ENCODE measurements at places on chromosomes 1 and 21. TPM values are rescaled to one million over a fixed set of nuclear protein-coding genes. Genes with fewer than 3 reads are reported as not detected.
A peak's percentile ranks its signal among the peaks of the same experiment; 100 is the strongest.

GRCh38 chr21:16842696-16843035 is 670.2 kb upstream of the CXADR start:
- DNase-seq: no peak

- DNase-seq: peak; percentile 54
These were observed 55.9 kb downstream of the ITPKB start for GRCh38 chr1:226682871-226683814.

GRCh38 chr1:227349967-227350366 is 31.7 kb upstream of the CDC42BPA start:
- DNase-seq: no peak

DNA sequence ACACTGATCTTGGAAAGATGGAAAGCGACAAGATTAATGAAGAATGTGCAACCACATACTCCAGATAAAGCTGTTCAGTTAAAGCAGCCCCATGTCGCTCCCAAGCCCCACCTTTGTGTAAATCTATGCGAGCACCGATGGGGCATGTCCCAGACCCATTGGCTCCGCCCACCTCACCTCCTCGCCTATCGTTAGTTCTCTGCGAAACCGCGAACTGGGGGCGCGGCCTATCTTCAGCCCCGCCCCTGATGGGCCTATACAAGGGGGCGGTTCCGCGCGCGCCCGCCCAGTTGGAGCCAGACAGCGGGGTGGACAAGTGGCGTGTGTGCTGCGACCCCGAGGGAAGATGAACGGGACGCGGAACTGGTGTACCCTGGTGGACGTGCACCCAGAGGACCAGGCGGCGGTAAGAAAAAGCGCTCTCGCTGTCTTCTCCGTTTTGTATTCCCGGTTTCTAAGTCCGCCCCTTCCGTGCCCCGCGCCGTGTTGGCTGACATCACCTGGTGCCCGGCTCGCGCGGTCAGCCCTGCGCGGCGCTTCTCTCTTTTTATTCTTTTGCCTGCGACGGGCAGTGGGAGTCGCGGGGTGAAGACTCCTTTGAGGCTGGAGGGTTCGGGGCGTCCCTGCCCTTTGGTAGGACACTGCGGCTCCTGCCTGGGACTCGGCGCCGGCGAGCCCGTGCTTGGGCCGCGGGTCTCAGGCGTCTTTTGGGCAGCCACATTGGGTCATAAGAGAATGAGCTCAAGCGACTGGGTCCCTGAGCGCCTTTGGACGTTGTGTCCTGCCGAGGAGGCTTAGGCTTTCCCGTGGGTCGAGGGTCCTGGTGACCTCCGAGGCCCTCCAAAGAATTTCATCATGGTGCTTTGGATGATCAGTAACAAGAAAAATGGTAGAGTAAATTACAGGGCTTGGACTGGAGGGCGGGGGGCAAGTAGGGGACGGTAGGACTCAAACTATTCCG is at the start of gene TUFT1:
Gene TUFT1, plus strand, starts transcription at position 289 of the 961 bp plus-strand sequence. Its CDS starts 58 bp downstream, at position 347.
- DNase-seq: peak; percentile 90

DNA sequence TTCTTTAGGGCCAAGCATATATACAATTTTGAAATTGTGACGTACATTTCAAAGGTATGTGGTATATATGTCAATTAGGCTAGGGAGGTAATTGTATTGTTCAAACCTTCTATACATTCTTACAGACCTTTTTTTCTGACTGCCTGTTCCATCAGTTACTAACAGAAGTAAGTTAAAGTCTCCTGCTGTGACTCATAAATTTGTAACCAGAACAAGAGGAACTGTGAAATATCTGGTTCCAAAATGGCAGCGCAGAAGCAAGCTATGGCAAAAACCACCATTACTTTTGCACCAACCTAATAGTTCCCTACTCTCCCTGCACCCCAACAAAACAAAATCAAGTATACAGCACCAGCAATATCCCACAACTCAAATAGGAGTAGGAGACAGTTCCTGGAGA is 93.6 kb downstream of the ENAH start:
- DNase-seq: no peak

- no peak for DNase-seq
These were observed 448.6 kb downstream of the SMYD3 start for GRCh38 chr1:246058466-246058865.

DNA sequence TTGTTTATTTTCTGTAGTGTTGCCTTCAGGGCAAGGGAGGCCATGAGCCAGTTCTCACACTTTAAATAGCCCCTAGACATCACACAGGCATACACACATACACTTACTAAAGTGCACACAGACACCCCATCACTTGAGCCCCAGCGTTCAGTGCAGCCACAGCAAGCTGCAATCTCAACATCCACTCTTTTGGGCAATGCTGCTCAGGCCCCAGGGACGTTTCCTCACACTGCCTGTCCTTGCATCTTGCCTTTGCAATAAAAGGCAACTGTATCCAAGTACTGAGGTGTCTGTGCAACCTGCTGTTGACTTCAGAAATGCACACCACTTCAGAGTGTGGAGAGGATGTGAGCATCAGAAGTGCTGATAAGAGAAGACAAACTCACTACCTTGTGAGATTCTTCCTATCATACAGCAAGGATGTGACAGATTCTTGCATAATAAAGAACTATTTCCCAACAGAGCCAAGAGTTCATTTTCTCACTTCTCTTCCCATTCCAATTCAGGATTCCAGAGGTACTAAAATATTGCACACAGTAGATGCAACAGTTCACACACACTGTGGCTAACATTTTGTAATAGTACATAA is 36.2 kb downstream of the IRF2BP2 start:
- no peak for DNase-seq

GRCh38 chr1:245763873-245764331 is 609.1 kb downstream of the KIF26B start:
- DNase-seq: no peak

DNA sequence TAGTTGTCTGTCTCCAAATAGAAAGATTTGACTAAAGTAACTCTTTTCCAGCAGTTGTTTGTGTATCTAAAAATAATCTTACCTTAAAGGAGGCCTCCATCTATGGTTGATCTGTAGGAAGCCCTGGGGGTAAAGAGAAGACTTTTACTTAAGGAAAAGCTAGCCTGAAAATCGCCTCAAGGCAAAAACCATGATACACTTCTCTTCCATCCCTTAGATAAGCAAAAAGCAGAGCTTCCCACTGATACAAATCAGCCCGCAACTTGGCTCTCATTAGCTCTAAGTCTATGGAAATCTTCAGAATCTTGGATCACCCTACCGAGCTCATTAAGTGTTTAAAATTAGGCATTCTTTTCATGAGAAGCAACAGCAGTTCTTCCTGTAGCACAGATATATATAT is 576.9 kb upstream of the PTBP2 start:
- DNase-seq: no peak

- DNase-seq: no peak
These were observed 524.0 kb downstream of the LRRIQ3 start for GRCh38 chr1:73673971-73674370.

GRCh38 chr21:15850645-15851044 is 120.9 kb downstream of the USP25 start:
- no peak for DNase-seq

GRCh38 chr1:45381243-45381642 is 41.0 kb upstream of the MUTYH start:
- DNase-seq: no peak

- DNase-seq: no peak
These were observed 53.2 kb upstream of the LRRC8D start for GRCh38 chr1:89767618-89768017.

DNA sequence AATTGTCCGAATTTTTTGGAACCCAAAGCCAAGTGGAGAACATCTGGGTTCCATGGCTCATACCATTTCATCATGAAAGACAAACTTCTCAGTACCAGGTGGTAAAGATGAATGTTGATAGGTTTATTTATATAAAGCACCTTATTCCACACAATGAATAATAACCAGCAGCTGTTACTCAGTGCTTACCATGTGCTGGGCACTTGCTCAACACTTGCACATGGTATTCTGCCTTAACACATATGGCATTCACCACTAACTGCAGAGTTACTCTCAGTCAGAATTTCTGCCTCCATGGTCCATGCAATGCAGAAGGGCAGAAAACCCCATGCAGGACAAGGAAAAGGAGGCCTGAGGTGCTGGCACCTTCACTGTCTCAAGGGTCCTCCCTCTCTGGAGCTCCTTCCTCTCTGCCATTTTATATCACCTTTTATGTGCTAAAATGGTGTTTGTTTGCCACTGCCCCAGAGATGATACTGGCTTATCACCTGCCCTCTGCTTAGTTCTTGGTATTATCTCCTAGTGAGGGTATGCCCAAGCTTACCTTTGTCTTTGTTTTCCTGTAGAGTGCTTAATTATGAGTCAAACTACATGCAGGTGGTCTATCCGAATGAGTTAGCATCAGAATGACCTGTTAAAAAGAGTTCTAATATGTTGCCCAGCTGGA is 76.7 kb upstream of the ZNF326 start:
- no peak for DNase-seq

- no peak for DNase-seq
These were observed 2.2 kb downstream of the RNF19B start for GRCh38 chr1:32962248-32962896.

DNA sequence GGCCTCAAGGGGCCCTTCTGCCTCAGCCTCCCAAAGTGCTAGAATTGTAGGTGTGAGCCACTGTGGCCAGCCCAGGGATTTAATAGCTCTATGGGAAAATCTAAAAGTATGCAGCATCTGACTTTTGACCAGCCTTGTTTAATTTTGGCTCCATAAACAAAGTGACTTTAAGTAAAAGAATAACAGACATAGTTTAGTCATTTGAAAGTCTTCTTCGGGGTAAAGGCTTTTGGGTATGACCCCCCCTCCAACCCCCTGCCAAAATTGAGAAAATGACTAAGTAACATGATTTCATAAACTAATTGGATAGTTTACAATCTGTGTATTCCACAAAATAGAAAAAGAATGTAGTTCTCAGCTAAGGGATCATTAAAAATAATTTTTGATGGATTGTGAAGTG is 17.0 kb downstream of the GPBP1L1 start:
- DNase-seq: no peak

GRCh38 chr1:211318576-211319280 is 7.9 kb upstream of the TRAF5 start:
- DNase-seq: no peak

DNA sequence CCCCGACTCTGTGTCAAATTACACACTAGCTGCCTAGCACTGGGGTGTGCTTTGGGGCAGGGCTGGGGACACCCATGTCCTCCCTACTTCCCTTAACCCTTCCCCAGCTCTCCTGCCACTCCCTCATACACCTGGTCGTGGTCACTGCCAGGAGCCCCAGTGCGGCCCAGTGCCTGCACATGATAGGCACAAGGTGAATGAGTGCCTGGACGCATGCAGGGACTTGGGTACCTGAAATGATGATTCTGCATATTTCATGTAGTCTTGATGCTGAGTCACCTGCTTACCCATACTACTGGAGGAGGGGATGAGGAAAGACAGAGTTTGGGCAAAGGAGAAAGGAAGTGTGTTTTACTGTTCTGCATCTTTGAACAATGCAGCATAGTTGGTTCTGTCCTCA is 1.5 kb upstream of the VANGL2 start:
- no peak for DNase-seq

- no peak for DNase-seq
These were observed 744 bp downstream of the MIER1 start for GRCh38 chr1:66925558-66925910.

GRCh38 chr1:5375481-5375880 is 616.7 kb downstream of the NPHP4 start:
- DNase-seq: no peak

DNA sequence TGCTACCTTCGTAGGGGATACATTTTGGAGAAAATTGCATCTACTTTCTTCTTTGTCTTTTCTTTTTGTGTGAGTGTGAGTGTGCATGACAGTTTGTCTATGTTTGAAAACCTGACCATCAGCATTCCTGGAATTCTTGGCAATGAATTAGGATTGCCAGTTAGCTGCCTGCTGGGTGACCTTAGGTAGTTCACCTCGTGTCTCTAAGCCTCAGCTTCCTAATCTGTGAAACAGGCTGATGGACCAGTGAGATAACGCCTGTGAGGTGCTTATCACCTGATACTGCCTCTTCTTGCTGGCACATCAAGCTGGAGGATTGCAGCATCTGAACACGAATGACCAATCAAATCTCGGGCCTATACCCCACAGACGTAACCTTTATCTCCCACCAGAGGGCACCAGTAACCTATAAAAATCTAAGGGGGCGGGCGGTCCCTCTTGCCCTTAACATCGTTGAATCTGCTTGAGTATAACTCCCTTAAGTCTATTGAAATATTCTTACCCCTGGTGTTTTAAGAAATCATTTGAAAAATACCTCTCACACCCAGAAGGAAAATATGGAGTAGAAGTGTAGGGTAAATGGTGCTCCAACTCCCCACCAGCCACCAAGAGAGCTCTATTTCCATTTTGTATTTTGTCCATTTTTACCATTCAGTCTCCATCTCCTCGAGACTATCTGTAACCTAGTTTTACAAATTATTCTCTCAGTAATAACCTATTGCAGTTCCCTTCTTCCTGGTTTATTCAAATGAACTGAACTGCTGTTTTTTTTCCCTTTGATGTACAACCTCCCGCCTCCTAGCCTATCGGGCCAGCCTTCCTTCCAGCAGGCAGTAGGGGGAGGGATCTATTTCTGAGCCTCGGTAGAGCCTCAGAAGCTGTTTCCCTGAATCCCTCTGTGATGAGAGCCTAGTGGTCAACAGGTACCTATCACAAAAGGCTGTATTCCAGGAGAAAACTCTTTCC is 49.7 kb downstream of the MDM4 start:
- peak; percentile 63 for DNase-seq

GRCh38 chr1:27569506-27570291 is 34.2 kb downstream of the AHDC1 start:
- no peak for DNase-seq

DNA sequence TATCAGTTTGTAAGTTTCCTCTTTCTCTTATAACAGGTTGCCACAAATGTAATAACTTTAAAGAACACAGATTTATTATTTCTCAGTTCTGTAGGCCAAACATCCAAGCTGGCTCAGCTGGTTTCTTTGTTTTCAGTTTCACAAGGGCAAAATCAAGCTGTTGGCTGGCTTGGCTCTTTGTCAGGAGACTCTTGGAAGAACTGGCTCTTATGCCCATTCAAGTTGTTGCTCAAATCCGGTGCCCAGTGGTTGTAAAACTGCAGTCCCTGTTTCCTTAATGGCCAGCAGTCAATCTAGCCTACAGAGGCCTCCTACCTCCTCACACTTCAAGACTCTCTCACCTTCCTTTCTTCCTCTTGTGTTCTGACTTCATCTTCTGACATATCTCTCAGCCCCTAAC is 1171.0 kb downstream of the MRPL39 start:
- DNase-seq: no peak

DNA sequence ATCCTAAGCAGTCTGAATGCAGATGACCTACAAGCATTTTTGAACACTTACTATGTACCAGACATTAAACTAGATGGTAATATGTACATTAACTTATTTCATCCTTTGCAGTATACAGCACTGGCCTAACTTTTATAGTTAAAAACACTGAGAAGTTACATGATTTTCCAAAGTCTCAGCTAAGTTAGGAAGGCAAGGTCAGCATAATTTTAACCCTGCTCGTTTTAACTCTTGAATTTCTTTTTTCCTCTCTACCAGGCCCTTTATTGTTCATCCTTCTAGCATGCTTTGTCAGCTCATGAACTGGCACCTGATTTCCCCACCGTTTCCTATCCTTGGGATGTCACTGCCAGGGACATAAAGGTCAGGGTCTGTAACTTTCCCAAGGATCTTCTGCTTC is 76.9 kb upstream of the ZC3H11B start:
- DNase-seq: no peak

GRCh38 chr1:156748670-156749418 is 2.6 kb downstream of the HDGF start:
- DNase-seq: no peak

NMNAT2 gene
- 0.07 TPM for total RNA-seq

AMY1C gene
- total RNA-seq: not detected

L1TD1 gene
- total RNA-seq: 0.11 TPM

LDLRAD1 gene
- total RNA-seq: not detected

LRRC7 gene
- total RNA-seq: 0.62 TPM

ZBTB7B gene
- total RNA-seq: 57.2 TPM

MROH7 gene
- 0.08 TPM for total RNA-seq

All from naive thymus-derived CD4-positive, alpha-beta T cell (primary cell).